ENCODE measurements at places on chromosomes 11 and 22.
A peak's percentile ranks its signal among the peaks of the same experiment; 100 is the strongest.

DNA sequence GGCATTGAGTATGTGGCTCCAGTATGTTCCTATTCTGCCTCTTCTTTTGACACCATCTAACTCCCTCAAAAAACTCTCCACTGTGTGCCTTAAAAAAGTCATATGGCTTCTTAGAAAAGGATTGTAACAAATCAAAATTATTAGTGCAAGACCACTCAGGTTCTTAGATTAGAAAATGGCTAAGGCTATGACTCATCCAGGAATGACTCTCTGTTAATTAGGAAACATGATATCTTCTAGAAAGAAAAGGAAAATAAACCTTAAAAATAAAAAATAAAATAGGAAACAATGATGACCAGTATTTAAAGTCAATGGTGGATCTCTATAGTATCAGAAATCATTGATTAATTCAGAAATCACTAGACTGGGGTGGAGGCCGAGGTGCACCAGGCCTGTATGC lies 21.7 kb downstream of the SLC25A17 start:
- peak; percentile 15 for DNase-seq

GRCh38 chr11:125777309-125777708 lies 1.3 kb downstream of the PATE2 start:
- DNase-seq: peak; percentile 9

- peak; percentile 95 for DNase-seq
Measured at GRCh38 chr11:66480117-66480938, at the start of gene DPP3. Gene DPP3 (plus strand): TSS chr11:66480434. CDS start chr11:66482201, 1,767 bp downstream.

DNA sequence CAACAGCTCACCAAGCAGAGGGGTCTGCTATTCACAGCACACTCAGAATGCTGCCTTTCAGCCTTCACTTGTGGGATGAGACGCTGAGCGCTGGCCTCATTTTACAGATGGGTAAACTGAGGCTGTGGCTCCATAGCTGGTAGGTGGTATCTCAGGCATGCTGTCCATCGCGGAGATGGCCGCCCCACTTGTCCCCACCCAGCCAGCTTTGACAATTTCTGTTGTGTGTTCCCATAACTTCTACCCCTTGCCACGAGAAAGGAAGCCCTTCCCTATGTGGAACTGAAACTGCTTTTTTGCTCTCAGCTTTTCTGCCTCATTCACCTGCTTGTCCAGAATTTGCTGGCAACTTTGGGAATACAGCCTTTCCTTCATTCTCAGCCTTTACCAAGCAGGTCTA lies 36.1 kb upstream of the NNMT start:
- no peak for DNase-seq

- DNase-seq: no peak
Measured at GRCh38 chr11:3191586-3192324, 26.6 kb upstream of the OSBPL5 start.

GRCh38 chr11:86124251-86125233 lies 55.7 kb upstream of the PICALM start:
- DNase-seq: no peak

- DNase-seq: peak; percentile 55
Measured at GRCh38 chr22:37623075-37624016, 14.7 kb downstream of the GGA1 start.

DNA sequence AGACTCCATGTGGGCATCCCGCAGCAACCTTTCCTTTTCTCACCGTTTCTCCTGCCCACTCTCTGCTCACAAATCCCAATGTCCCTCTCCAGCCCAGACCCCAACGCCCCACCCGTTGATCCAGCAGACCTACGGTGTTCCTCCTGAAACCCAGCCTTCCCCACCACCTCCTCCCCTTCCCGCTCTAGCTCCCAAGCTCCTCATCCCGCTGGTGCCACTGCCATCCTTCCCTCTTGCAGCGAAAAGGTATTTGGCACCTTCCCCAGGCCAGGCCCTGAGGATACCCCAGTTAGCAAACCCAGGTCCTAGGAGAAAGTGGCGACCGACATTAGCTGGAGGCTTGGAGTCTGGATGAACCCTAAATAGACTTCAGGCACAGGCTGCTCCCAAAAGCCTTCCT lies 84.0 kb upstream of the RTL6 start:
- no peak for DNase-seq
